ENCODE measurements at places on chromosomes 4 and X. TPM values are rescaled to one million over a fixed set of nuclear protein-coding genes. Genes with fewer than 3 reads are reported as not detected.

Gene PGAM4
- not detected for total RNA-seq

Gene ARHGAP6
- total RNA-seq, result 4.4 TPM

Gene IL13RA2
- 27.8 TPM for total RNA-seq

Gene SHISA3
- total RNA-seq, result not detected

Gene CT45A1
- total RNA-seq, result not detected

Gene SMARCAD1
- 39.2 TPM for total RNA-seq

Gene APELA
- total RNA-seq, result not detected

Gene SPATA4
- total RNA-seq, result 0.29 TPM

Gene AVPR2
- not detected for total RNA-seq

Gene CXCL11
- total RNA-seq, result 0.14 TPM

Gene SSX3
- total RNA-seq, result not detected

Gene TRIM2
- 51.6 TPM for total RNA-seq

Gene DCAF4L1
- under 0.01 TPM for total RNA-seq

Gene AGTR2
- total RNA-seq, result not detected

Gene RBMX
- 274 TPM for total RNA-seq

Gene FHDC1
- under 0.01 TPM for total RNA-seq

Gene HAND2
- 70.2 TPM for total RNA-seq

Gene HDX
- total RNA-seq, result 0.66 TPM

Gene DCAF12L1
- total RNA-seq, result not detected

Gene MAGEB10
- not detected for total RNA-seq

Gene ZAR1
- not detected for total RNA-seq

Gene CSAG1
- total RNA-seq, result not detected

Gene FOXO4
- 5.3 TPM for total RNA-seq

Gene UGT2B15
- total RNA-seq, result not detected
